ENCODE measurements at places on chromosomes 13 and 19. TPM values are rescaled to one million over a fixed set of nuclear protein-coding genes. Genes with fewer than 3 reads are reported as not detected.

CLC gene
- total RNA-seq = not detected

ZSWIM4 gene
- 9.8 TPM for total RNA-seq

GRCh38 chr19:50759886-50760285 is 10.4 kb upstream of the GPR32 start:
- H3K4me3 ChIP-seq = no peak overlapping the region
- H3K36me3 ChIP-seq = no peaks in the 10 kb centered on the region
- no peaks in the 10 kb centered on the region for H3K4me1 ChIP-seq
- no peaks in the 10 kb centered on the region for H3K27me3 ChIP-seq

DNA sequence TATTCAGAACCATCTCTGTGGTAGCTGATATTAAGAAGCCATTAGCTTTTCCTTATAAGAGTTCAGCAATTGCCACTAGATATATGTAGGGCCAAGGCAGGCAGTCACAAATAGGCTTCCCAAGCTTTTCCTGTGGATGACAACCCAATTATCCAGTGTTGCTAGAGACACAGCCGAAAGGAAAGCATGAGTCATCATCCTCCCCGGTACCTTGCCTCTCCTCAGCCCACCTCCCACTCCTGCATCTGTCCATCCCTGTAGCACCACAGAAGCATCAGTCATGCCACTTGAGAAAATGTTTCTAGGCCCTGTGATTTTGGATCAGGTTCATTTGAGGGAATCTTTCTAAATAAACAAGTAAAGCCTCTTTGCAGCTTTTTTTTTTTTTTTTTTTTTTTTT is 204.3 kb downstream of the DNAJC15 start:
- H3K4me1 ChIP-seq = no peaks in the 10 kb centered on the region
- H3K27ac ChIP-seq = no peak overlapping the region
- no peak overlapping the region for H3K4me3 ChIP-seq
- H3K36me3 ChIP-seq = no peaks in the 10 kb centered on the region

DNA sequence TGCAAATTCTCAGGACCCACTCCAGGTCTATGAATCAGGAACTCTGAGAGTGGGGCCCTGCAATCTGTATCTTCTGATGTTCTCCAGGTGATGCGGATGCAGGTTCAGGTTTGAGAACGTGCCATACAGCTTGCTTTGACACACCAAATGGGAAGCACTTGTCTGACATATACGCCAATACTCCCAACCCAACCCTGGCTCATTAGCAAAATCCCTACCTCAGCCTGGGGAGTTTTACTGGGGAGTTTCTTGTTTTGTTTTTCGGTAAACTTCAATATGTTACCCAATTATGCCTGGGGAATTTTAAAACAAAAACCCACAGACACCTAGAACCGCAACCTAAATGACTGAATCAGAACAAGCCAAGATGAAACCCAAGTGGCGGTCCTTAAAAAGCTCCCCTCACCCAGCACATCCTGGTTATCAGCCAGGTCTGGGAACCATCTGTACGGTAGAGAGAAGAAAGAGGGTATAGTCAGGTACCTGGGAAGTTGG is 41.2 kb downstream of the ABCC4 start:
- no peak overlapping the region for H3K27ac ChIP-seq
- no peaks in the 10 kb centered on the region for H3K36me3 ChIP-seq
- DNase-seq = no peak
- peaks cover 36% of the 10 kb centered on the region for H3K4me1 ChIP-seq

- 0 out of 2 replicates have a peak, but pooled peaks cover 3% of the 10 kb centered on the region for H3K4me1 ChIP-seq
- no peak overlapping the region for H3K4me3 ChIP-seq
- no peak for DNase-seq
- H3K27me3 ChIP-seq = no peaks in the 10 kb centered on the region
Observed at GRCh38 chr13:50353651-50354415, 338.6 kb downstream of the KCNRG start.

DNA sequence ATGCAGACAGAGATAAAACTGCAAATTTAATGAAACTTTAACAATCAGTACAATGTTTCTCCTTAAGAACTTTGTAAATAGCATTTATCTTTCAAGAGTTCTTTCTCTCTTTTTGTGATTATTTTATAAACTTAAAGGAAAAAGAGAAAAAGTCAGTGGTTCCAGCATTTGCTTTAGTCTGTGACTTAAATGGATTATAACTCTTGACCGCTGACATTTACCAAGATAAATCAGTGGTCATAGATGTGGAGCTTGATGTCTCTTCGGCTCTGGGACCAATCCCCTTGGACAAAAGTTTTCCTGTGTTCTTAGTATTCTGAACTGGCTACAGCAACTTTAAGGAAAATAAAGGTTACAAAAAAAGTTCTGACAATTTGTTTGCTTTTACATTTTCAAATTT is 162.6 kb downstream of the TM9SF2 start:
- no peak overlapping the region for H3K4me3 ChIP-seq
- no peaks in the 10 kb centered on the region for H3K36me3 ChIP-seq
- H3K4me1 ChIP-seq = peaks cover 11% of the 10 kb centered on the region
- no peaks in the 10 kb centered on the region for H3K27me3 ChIP-seq
- H3K27ac ChIP-seq = no peak overlapping the region
- DNase-seq = no peak

MAMSTR gene
- total RNA-seq = 1.3 TPM

GRCh38 chr13:34257966-34258365 is 440.0 kb downstream of the RFC3 start:
- H3K4me3 ChIP-seq = no peak overlapping the region
- H3K27me3 ChIP-seq = no peaks in the 10 kb centered on the region
- H3K4me1 ChIP-seq = no peaks in the 10 kb centered on the region
- DNase-seq = no peak

CPT1C gene
- 12.0 TPM for total RNA-seq

DNA sequence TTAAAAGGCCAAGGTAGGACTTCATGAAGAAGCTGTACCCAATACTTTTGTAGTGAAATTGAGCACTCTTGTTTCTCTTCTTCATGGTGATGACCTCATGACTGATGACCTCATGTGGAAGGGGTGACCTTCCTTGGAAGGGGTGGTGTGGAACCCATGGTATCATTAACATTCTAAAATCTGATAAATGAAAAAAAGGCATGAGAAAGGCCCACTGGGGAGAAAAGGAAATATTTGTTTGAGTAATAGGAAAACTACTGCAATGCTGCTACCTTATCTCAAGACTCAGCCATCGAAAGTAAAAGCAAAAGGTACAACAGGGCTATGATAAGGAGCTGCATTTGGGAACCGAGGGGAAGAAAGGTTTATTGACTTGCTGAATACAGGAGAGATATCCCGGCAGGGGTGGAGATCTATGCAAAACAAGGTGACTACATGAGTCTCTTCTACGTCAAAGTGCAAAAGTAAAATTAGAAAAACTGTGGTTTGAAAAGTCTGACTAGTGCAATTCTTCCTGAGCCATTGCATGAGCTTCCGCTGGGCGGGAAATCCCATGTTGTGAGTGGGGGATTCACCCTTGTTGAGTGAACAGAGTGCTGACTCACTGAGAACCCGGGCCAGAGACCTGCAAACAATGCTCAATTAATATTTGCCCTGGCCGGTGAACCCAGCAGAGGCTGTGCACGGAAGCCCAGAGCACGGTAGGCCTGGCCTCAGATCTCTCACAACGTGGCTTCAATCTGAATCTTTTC is 138.9 kb upstream of the RFC3 start:
- no peak for DNase-seq
- no peaks in the 10 kb centered on the region for H3K27me3 ChIP-seq
- no peak overlapping the region for H3K4me3 ChIP-seq
- H3K27ac ChIP-seq = no peak overlapping the region
- no peaks in the 10 kb centered on the region for H3K4me1 ChIP-seq

MBD3L2 gene
- not detected for total RNA-seq

DNA sequence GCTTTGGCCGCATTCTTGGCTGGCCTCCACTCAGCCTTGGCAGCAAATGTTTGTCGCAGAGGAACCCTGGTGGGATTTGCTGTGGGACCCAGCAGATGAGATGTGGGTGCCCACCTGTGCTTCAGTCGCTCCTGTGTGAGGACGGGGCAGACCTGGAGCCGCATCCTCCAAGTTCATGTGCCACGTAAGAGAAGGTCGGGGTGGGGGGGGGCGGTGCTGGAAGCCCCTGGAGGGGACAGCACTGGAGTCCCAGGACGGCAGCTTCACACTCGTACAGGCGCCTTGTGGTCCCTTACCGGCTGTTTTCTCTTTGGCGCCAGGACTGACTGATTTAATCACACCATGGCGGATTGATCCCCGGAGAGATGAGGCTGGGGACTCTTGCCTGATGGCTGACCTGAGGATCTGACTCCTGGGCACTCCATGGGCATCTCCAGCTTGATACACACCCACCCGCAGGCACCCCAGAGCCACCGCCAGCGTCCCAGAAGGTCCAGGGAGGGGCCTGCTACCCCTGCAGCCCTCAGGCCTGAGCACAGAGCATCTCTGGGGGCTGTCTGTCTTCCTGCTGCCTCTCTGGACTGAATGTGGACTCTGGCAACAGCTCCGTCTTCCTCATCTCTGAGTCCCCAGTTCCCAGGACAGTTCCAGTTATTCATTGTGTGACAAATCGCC is 10.0 kb upstream of the GRTP1 start:
- no peak for DNase-seq
- H3K4me3 ChIP-seq = no peak overlapping the region
- H3K4me1 ChIP-seq = no peaks in the 10 kb centered on the region
- no peaks in the 10 kb centered on the region for H3K36me3 ChIP-seq
- no peak overlapping the region for H3K27ac ChIP-seq
- H3K27me3 ChIP-seq = no peaks in the 10 kb centered on the region

TUBA3C gene
- total RNA-seq = not detected

- H3K4me3 ChIP-seq = no peak overlapping the region
- no peaks in the 10 kb centered on the region for H3K36me3 ChIP-seq
- no peak for DNase-seq
- H3K4me1 ChIP-seq = peaks cover 25% of the 10 kb centered on the region
Observed at GRCh38 chr19:48737360-48737998, 2.9 kb downstream of the RASIP1 start.

DNA sequence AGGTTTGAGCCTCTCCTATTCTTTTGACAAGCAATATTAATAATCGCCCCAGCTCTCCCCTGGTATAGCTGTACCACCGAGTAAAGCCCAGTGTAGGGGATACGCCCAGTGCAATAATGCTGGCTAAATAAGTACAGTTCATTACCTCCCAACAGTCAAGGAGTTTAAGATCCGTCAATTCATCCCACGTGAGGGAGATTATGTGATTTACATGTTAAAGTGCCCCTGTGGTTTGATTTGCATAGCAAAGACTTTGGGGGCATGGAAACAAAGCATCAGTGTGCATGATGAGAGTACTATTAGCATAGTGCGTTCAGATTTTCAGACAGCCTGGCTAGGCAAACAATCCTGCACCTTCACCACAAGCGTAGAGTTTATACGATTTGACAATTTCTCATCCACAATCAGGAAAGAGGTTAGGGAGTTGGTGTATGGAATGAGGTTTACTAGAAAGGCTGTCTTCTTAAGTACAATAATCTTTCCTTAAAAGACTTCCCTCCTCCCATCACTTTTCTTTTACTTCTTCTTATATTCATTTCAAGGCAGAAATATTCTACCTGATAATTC is 754.0 kb downstream of the DIAPH3 start:
- DNase-seq = no peak
- H3K36me3 ChIP-seq = no peaks in the 10 kb centered on the region
- H3K27ac ChIP-seq = no peak overlapping the region
- H3K27me3 ChIP-seq = no peaks in the 10 kb centered on the region
- no peak overlapping the region for H3K4me3 ChIP-seq
- H3K4me1 ChIP-seq = no peaks in the 10 kb centered on the region

- no peak overlapping the region for H3K27ac ChIP-seq
- H3K4me3 ChIP-seq = no peak overlapping the region
- H3K27me3 ChIP-seq = no peaks in the 10 kb centered on the region
- no peak for DNase-seq
- H3K36me3 ChIP-seq = no peaks in the 10 kb centered on the region
- no peaks in the 10 kb centered on the region for H3K4me1 ChIP-seq
Observed at GRCh38 chr13:32253911-32254399, 61.2 kb downstream of the ZAR1L start.

- H3K4me3 ChIP-seq = no peak overlapping the region
- H3K4me1 ChIP-seq = peaks cover 38% of the 10 kb centered on the region
- no peaks in the 10 kb centered on the region for H3K27me3 ChIP-seq
Observed at GRCh38 chr19:8206147-8207087, 2.8 kb upstream of the CERS4 start.

GRCh38 chr19:17967257-17968051 is 547 bp downstream of the KCNN1 start:
- no peak overlapping the region for H3K27ac ChIP-seq
- H3K4me1 ChIP-seq = peaks cover 10% of the 10 kb centered on the region
- DNase-seq = no peak
- no peaks in the 10 kb centered on the region for H3K27me3 ChIP-seq

- no peak overlapping the region for H3K27ac ChIP-seq
- no peaks in the 10 kb centered on the region for H3K27me3 ChIP-seq
- H3K4me3 ChIP-seq = no peak overlapping the region
- H3K36me3 ChIP-seq = no peaks in the 10 kb centered on the region
- DNase-seq = no peak
- H3K4me1 ChIP-seq = no peaks in the 10 kb centered on the region
Observed at GRCh38 chr19:58038688-58039204, 4.9 kb downstream of the ZSCAN1 start.
